ENCODE measurements at places on chromosomes 16 and 17.

DNA sequence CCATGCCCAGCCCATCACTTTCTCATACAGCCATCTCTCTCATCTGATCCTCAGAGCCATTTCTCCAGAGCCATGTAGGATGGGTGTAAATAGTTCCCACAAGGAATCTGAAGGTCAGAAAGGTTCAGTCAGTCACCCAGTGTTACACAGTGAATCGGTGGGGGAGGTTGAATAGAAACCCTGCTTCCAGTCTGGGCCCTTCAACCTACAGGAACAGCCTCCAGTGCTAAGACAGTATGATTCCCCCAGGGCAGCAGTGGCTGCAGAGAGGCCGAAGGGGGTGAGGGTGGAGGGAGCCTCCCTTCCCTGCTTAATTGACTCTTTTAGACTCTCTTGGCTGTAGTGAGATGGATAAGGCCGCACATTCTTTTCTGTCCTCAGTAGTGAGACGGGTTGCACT, 3.6 kb downstream of the WNT9B start:
- DNase-seq = no peak

DNA sequence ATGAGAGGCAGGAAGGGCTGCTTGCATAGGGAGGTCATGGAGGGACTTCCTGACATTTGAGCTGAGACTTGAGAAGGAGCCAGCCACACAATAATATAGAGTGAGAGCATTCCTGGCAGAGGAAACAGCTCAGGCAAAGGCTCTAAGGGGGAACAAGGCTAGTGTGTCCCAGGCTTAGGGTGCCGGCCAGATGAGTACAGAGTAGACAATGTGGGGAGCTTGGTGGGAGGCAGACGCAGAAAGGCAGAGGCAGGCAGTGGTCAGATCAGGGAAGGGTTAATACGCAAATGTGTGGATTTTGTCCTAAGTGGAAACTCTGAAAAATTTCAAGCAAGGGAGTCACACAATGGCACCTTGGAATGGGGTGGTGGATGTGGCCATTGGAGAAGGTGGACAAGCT, 31.3 kb downstream of the CD300LB start:
- no peak for DNase-seq

DNA sequence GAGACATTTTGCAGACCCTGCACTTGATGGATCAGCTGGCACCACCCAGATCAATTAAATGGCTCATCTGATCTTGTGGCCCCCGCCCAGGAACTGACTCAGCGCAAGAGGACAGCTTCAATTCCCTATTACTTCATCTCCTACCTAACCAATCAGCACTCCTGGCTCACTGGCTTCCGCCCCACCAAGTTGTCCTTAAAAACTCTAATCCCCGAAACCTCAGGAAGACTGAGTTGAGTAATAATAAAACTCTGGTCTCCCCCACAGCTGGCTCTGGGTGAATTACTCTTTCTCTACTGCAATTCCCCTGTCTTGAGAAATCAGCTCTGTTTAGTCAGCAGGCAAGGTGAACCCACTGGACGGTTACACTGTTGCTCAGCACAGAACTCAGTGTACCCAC, 23.6 kb downstream of the SPPL2C start:
- no peak for DNase-seq

DNA sequence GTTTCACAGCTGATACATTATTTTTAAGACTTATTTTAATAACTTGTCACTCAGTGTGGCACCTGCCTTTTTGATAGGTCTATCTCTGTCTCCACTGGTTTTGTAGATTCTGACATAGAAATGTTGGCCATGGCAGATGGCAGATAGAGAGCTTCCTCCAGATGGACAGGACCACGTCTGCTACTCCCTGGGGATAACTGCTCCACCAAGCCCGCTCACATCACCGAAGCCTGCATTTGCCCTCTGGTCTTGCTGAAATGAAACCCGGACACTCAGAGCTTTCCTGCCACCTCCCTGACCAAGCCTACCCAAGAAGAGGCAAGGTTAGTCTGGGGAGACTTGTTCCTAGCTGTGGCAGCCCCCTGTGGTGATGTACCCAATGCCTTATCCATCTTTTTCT, 16.4 kb upstream of the HAP1 start:
- DNase-seq = no peak

GRCh38 chr17:62805234-62805633, 2.9 kb downstream of the MARCHF10 start:
- no peak for DNase-seq

GRCh38 chr16:80447241-80447640, 93.6 kb upstream of the DYNLRB2 start:
- DNase-seq = no peak

DNA sequence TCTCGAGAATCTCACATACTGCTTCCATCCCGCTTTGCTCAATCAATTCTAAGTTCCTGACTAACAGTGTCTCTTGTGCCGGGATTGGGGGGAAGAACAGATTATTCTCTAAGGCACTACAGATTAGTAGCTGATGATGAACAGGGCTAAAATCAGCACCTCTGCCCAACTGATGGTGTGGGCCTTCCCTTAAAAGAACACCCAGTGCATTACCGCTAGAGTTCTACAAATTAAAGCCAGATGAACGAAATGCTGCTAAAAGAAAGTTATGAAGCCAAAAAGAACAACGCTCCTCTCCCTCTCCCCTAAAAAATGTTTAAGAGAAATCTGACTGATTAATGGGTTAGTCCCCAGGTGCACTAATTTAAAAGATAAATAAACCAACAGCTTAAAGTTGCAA, 4.4 kb downstream of the CDC27 start:
- no peak for DNase-seq

DNA sequence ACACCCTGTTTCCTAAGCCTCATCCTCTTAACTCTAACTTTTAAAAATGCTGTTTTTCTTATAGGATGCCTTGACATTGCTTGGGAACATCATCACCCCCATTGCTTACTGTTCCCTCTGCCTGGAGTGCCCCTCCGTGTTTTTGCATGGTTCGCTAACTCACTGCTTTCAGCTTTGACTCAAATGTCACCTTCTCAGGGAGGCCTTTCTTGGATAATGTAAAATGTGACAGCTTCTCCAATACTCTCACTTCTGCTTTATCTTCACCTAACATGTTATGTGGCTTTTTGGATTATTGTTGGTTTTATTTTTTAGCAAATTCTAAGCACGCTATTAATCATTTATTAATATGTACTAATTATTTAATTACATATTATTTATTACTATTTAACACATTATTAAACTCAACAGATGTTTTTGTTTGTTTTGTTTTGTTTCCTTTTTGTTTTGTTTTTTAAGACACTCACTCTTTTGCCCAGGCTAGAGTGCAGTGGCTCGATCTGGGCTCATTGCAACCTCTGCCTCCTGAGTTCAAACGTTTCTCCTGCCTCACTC, 3.8 kb downstream of the CRYM start:
- DNase-seq = no peak

DNA sequence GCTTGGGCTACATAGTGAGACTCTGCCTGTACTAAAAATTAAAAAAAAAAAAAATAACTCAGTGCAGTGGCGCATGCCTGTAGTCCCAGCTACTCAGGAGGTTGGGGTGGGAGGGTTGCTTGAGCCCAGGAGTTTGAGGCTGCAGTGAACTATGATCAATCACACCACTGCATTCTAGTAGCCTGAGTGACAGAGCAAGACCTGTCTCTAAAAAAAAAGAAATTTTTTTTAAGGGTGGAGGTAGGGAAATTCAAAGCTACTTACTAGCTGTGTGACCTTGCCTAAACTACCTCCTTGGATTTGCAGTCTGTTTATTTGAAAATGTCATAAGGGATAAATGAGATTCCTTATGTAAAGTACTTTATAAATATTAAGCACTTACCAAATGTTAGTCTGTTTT, 3.4 kb upstream of the SMPD3 start:
- no peak for DNase-seq

GRCh38 chr17:45308840-45309239, 8.0 kb downstream of the MAP3K14 start:
- no peak for DNase-seq

DNA sequence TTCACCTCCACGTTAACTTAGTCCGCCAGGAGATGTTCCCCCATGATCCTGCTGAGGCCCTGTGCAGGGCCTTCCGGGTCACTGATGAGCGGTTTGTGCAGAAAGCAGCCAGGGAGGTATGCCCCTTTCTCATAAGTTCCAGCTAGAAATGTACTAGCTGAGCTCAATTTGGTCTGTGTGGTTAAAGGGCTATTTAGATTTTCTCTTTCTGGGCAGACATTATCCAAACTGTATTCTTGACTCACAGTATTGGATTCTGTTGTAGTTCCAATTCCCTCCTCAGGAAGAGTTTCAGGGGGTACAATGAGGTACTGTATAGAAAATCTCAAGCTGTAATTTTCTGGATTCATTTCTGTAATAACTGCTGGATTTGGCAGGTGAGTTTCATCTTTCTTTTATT, 137.1 kb downstream of the TRIM37 start:
- no peak for DNase-seq

GRCh38 chr16:75495076-75495674, at the start of gene CHST6:
Gene CHST6, minus strand, starts transcription at chr16:75495441. Its CDS starts 15,613 bp downstream, at chr16:75479828.
- no peak for DNase-seq

DNA sequence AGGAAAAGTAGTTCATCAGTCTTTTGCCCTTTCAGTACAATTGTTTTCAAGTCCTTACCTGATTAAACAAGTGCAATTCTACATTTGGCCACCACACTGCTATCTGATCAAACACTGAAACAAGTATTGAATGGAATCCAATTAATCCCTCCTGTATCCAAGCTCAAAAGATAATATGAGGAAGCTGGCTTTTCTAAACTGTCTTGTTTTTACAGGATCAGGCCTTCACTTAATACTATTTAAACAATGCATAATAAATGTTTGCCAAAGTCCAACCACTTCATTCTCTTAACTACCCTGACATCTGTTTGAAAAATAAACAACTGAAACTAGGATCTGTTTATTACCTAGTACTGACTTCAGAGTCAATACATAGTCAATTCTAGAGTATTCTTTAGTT, 131.6 kb downstream of the MRTFB start:
- no peak for DNase-seq

GRCh38 chr17:70310221-70310672, 140.9 kb downstream of the KCNJ2 start:
- DNase-seq = no peak

- DNase-seq = no peak
Observed at GRCh38 chr16:86040496-86040895, 141.5 kb downstream of the IRF8 start.

DNA sequence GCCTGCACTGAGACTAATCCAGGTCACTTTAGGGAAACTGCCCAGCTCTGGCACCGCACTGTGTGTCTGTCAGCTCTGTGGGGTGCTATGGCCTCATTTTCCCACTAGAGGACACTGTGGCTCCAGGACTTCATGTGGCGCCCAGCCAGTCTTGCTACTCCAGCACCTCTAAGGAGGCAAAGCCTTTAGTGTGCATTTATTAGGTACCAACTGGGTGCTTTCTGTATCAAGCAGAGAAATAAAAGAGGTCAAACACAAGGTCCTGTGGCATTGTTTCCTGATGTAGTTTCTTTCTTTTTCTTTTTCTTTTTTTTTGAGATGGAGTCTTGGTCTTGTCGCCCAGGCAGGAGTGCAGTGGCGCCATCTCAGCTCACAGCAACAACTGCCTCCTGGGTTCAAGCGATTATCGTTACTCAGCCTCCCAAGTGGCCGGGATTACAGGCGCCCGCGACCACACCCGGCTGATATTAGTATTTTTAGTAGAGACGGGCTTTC, 12.5 kb upstream of the RHBDL3 start:
- DNase-seq = no peak

- DNase-seq = no peak
Observed at GRCh38 chr17:44220213-44221083, 973 bp upstream of the UBTF start.

GRCh38 chr16:8346294-8346693, 244.0 kb downstream of the TMEM114 start:
- DNase-seq = no peak

DNA sequence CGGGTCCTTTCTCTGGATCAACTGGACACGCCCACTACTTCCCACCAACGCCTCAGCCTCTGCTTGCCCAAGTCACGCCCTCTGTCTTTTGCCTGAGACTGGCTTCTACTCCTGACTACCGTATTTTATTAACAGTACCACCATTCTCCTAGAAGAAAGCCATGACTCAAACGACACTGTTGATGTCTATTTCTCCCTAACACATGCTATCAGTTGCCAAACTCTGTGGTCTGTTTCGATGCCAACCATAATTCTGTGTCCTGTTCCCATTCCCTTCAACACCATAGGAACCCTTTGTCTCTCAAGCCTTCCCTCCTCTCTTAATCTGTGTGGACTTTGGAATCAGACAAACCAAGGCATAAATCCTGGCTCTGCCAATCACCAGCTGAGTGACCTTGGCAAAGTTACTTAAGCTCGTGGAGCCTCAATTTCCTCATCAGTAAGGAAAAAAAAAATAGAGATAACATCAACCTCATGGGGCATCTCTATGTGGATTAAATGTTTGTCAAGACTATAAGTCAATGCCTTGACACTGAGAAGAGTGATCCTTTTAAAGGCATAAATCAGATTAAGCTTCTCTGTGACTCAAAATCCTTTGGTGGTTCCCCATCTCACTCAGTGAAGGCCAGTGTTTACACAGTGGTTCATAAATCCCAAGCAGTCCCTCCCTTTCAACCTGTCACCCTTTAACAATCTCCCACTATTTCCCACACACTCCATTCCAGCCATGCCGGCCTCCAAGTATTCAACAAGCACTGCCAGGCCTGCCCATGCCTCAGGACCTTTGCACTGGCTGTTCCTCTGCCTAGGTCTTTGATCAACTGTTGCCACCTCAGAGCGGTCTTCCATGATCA, 45.6 kb downstream of the ERN1 start:
- DNase-seq = no peak

DNA sequence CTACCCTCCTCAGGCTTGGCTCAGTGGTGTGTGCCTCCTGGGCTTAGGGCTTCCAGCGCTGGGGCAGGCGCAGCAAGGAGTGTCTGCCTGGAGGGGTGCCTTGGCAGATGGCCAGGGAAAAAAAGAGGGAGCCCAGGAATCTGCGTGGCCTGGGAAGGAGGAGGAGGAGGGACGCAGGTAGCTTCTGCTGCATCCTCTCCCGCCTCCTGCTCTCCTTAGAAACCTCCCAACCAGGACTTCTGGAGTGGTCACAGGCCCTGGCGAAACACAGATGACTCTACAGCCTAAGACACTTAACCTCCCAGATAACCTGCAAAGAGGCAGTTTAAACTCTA, 7.3 kb upstream of the BCAR1 start:
- no peak for DNase-seq

All from NCI-H187 treated with DMSO at 0.1 percent for 48 hours (cell line).